Lower leg skin (tissue), 4 donors: ENCODE measurements at places on chromosomes 5 and 9.
A peak's percentile ranks its signal among the peaks of the same experiment; 100 is the strongest.

- no peak for DNase-seq
Observed at GRCh38 chr5:62082370-62082801, 223.6 kb upstream of the KIF2A start.

GRCh38 chr5:12780536-12780935, 876.3 kb upstream of the CTNND2 start:
- DNase-seq, result no peak

- DNase-seq, result no peak
Observed at GRCh38 chr5:157486861-157487260, 26.8 kb downstream of the NIPAL4 start.

DNA sequence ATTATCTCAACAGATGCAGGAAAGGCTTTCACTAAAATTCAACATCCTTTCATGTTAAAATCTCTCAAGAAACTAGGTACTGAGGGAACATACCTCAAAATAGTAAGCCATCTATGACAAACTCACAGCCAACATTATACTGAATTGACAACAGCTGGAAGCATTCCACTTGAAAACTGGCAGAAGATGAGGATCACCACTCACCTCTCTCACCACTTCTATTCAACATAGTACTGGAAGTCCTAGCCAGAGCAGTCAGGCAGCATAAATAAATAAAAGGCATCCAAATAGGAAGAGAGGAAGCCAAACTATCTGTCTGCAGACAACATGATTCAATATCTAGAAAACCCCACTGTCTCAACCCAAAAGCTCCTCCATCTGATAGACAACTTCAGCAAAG, 203.6 kb upstream of the GRAMD2B start:
- DNase-seq, result no peak

GRCh38 chr9:93814077-93814956, 140.8 kb downstream of the BARX1 start:
- DNase-seq, result peak; percentile 28
